ENCODE measurements at places on chromosomes 7 and 10.
A peak's percentile ranks its signal among the peaks of the same experiment; 100 is the strongest.

GRCh38 chr7:148645898-148646297 lies 52.8 kb upstream of the CUL1 start:
- no peak for DNase-seq

GRCh38 chr10:87523731-87524130 lies 19.0 kb downstream of the MINPP1 start:
- DNase-seq = no peak

- DNase-seq = peak; percentile 74
Observed at GRCh38 chr7:66682350-66683093, 53.8 kb downstream of the KCTD7 start.

GRCh38 chr7:121366852-121367431 lies 29.2 kb downstream of the FAM3C start:
- no peak for DNase-seq

- DNase-seq = no peak
Observed at GRCh38 chr7:130432886-130433285, 7.9 kb downstream of the CEP41 start.

GRCh38 chr10:56269181-56269580 lies 91.9 kb downstream of the ZWINT start:
- DNase-seq = no peak

DNA sequence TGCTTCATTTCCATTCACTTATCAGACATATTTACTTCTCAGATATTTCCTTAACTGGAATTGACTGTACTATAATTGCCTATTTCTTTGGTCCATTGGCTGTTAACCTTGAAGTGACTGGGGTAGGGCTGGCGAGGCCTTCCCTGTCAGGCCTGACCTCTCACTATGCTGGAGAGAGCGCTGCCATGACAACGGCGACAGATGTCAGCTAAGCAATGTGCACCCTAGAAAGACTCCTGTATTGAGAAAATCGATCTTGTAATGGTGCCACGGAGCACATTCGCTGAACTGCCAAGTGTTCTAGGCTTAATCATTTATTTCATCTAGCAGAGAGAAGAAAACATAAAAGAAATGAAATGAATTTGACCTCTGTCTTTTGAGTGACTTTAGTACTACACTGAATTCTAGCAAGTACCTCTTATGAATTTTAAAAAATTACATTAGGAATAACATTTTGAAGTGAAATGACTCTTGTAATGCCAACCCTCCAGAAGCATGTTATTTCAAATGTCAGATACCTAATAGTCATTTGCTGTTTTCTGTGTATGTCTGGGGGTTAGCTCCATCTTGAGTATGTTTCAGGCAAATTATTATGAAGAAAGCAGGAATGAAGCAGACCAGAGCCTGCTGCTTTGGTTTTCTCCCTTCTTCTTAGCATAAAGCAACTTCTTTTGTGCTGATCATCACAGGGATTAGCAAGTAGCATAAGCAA lies 148.0 kb downstream of the SNX10 start:
- no peak for DNase-seq

GRCh38 chr7:27925573-27926201 lies 185.7 kb downstream of the TAX1BP1 start:
- DNase-seq = no peak

GRCh38 chr10:67327626-67328535 lies 368.1 kb downstream of the CTNNA3 start:
- DNase-seq = no peak

- DNase-seq = no peak
Observed at GRCh38 chr7:105279688-105280007, 109.1 kb downstream of the SRPK2 start.

- DNase-seq = no peak
Observed at GRCh38 chr7:127189886-127190285, 62.9 kb downstream of the GRM8 start.

DNA sequence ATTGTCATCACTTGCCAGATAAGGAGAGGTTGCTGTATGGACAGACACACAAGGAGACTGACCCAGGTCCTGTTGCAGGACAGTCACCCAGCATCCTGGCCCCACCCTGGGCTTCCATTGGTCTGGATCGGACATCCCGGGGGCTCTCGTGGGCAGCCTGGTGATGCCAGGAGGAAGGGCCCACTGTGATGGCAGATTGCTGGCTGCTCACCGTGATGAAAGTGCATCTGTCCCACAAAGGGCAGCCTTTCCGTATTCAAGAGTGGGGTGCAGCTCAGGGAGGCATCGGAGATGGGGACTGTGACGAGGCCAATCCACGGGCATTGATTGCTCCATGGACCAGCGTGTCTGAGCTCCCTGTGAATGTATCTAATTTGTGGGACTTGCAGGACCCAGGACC lies 41.3 kb downstream of the PRKAG2 start:
- DNase-seq = no peak

DNA sequence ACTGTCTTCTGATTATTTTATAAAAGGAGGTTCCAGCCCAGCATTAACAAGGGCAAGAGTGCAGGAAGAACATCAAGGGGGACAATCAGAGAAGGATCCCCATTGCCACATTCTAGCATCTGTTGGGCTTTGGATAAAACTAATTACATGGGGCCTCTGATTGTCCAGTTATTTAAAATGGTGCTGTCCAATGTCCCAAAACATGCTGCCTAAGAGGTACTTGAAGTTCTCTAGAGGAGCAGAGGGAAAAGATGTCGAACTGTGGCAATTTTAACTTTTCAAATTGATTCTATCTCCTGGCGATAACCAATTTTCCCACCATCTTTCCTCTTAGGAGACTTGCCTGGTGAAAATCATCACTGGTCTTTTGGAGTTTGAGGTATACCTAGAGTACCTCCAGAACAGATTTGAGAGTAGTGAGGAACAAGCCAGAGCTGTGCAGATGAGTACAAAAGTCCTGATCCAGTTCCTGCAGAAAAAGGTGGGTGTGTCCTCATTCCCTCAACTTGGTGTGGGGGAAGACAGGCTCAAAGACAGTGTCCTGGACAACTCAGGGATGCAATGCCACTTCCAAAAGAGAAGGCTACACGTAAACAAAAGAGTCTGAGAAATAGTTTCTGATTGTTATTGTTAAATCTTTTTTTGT lies 2.3 kb downstream of the IL6 start:
- no peak for DNase-seq

DNA sequence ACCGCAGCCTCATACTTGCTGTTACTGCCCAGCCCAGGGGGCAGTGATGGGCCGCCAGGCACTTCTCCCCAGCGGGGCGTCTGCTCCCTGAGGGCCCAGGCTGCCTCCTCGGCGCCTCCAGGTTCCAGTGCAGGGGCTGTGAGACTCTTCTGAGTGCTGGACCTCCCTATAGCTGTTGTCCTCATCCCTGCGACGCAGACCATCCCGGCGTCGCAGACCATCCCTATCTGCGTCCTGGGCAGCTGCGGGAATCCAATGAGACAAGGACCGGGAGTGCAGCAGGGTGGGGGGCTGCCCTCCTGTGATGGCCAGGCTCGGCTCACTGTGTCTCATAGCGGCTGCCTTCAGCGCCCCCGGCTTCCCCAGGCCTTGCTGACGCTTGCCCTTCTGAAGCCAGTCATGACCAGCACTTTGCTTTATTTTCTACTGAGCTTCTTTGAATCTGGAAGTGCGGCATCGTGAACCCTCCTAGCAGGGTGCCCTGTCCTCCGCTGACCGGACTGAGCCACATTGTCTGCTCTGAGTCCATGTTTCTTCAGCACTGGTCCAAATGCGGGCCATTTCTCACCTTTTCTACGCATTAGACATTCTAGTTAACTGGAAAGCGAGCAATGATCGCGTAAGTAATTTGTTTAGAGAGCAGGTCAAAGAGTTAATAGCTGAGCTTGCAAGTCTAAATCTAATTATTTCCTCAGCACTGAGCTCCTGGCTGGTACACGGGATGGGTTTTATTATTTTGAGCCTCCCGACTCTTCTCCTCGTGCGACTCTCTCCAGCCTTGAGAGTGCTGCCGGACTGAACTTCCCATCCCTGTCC lies 339.5 kb downstream of the WDR37 start:
- DNase-seq = no peak

GRCh38 chr10:48541144-48541795 lies 63.6 kb downstream of the ARHGAP22 start:
- no peak for DNase-seq

- DNase-seq = no peak
Observed at GRCh38 chr10:31526681-31527080, 207.7 kb downstream of the ZEB1 start.

DNA sequence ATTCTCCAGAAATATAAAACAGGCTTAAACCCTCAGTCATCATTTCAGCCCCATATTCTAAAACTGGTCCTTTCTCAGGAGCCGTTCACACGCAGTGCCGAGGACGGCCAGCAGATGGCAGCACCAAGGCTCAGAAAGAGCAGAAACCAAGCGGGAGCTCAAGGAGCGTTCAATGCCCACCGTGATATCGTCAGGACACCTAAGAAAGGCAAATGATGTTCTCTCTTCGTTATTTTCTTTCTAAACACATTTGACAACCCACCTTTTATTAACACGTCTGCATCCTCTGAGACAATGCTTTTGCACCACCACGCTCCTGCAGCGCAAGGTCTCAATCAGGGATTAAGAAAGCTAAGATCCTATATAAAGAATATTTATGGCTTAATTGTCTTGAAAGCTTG lies 45.7 kb upstream of the RBM33 start:
- DNase-seq = peak; percentile 84

DNA sequence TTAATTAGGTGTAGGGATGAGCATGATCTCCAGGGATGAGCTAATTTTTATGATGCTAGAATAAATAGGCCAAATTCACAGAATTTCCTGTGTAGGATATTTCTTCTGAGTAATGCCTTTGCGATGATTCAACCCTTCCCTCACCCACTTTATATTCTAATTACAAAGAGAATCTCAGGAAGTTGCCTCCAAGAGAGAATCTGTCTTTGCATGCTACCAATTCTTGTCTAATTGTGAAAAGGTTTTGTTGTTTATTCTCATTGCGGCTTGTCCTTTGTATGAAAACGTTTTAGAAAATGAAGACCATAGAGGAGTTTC lies 6.3 kb downstream of the C7orf57 start:
- no peak for DNase-seq

DNA sequence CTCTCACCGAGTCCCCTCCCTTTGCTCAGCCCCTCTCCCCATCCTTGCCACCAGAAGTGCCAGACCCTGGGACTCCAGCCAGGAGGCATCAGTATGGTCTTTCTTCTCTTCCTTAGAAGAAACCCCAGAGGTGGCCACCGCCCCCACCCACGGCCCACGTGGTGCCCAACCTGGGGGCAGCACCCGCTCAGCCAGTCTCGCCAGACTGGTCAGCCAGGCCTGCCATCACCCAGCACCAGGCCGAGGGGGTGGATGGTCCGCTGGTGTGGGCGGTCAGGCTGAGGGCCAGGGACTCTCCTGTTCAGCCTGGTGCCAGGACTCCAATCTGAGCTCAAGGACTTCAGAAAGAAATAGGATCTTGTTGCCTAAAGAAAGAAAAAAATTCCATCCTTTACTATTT lies 5.8 kb upstream of the CLDN4 start:
- no peak for DNase-seq

DNA sequence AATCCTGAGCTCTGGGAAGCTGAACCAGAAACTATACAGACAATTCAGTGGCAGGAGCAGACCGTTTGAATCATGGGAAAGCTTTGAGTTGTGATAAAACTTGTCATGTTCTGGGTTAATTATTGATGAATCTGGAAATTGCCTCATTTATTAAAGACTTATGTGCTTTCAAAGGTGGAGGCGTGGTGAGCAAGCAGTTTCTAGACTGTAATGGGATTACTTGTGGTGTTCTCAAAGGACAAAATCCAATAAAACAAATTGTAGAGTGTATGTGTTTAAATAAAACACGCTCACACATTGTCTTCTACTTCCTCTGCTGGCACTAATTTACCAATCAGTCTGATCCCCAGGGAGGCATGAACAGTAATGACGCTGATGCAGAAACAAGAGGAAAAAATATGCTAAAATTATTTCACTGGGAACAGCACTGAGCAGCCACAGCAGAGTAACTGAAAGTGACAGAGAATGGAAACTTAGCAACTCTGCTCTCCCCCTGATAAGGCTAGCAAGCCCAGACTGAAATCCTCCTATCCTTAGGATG lies 25.1 kb downstream of the PARD3 start:
- DNase-seq = no peak

GRCh38 chr10:121158988-121159579 lies 307.9 kb downstream of the WDR11 start:
- no peak for DNase-seq

DNA sequence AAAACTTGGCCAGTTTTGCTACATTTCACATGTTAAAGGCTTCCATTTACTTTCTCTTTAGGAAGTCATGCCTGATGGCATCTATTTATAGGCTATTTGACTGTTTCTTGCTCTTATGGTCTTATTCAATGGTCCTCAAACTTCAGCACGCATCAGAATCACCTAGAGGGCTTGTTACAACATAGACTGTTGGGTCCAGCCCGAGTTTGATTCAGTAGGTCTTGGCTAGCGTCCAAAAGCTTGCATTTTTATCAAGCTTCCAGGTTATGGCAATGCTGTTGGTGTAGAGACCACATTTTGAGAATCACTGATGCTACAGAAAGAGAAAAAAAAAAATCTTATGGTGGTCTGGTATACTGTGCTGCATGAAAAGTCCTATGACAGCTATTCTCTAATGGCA lies 51.9 kb downstream of the MTPN start:
- DNase-seq = no peak

DNA sequence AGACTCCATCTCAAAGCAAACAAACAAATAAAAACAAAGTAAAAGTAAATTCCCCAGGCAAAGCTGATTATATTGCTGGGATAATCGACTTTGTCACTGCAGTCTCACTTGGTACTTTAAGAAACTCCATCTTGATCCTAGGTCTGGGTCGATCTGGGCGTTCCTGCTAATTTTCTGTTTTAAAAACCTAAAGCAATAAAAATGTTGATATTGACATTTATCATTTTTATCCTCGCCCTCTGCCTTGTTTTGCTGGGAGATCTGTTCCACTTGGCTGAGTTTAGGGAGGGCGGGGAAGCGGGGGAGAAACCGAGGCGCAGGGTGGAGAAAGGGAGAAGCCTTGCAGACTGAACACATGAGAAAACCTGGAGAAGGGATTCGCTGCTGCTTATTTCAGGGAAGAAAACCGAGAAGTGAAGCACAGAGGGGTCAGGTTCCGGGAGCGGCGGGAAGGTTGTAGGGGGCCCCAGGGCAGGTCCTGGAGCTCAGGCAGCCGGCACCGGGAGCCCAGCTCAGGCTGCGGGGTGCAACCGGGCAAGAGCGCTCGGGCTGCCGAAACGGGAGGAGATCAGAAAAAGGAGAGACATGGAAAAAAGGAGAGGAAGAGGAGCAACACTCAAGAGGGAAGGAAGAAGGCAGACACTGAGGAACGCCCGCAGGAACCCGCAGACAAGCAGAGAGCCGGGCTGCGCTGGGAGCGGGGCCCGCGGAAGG lies 27.3 kb upstream of the KMT2C start:
- DNase-seq = no peak

DNA sequence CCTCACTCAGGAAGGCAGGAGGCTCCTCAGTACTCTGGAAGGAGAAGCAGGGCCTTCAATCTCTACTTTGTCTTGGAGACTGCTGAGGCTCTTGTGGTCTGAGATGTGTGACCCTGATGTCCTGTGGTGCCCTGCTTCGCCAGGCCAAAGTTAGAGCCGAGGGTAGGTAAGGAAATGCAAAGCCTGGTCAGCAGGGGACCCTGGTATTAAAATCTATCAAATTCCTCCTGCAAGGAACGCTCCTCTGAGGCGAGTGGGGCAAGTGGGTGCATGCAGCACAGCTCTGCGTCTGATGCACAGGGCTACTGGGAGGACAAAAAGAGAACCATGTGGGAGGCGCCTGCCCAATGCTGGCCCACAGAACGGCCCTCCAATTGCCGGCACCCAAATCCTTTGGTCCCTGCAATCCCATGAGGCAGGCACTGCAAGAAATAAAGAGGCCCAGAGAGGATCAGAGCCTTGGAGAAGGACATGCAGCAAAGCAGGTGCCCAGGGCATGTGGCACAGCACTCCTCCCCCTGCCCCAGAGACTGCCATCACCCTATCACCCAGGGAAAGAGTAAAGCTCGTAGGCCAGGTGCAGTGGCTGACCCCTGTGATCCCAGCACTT lies 23.1 kb upstream of the ZMIZ1 start:
- DNase-seq = peak; percentile 28

All from sigmoid colon (tissue), 7 donors.